ENCODE measurements at places on chromosomes 7 and 10.

- no peak for DNase-seq
Measured at GRCh38 chr7:7129381-7129780, 53.0 kb upstream of the C1GALT1 start.

DNA sequence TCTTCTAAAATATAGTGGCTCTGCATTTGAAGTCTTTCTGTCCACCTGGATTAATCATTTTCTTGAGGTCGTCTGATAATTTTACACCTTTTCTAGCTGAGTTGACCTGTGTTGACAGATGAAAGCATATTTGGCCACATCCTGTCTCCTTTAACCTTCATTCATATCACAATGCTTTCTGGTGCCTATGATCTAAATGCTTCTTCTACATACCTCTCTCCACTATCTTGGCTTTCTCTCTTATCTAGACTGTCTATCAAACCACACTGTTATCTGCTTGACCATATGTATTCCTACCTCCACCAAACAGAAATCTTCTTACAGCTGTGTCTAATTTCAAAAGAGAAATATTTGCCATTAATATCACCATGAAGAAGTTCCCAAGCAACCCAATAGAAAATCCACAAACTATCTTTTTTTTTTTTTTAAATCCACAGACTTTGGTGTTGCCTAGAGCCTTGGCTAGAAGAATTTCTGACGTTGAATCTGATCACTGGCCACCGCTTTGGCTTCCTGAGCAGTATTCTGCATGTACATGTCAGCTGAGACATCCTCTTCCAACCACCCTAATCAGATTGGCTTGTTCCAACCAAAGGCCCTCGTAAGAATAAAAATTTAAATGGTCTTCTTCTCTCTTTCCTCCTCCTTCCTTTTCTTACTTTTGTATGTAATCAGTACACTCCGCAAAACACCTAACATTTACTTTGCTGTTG, 66.3 kb upstream of the SP4 start:
- DNase-seq, result no peak

DNA sequence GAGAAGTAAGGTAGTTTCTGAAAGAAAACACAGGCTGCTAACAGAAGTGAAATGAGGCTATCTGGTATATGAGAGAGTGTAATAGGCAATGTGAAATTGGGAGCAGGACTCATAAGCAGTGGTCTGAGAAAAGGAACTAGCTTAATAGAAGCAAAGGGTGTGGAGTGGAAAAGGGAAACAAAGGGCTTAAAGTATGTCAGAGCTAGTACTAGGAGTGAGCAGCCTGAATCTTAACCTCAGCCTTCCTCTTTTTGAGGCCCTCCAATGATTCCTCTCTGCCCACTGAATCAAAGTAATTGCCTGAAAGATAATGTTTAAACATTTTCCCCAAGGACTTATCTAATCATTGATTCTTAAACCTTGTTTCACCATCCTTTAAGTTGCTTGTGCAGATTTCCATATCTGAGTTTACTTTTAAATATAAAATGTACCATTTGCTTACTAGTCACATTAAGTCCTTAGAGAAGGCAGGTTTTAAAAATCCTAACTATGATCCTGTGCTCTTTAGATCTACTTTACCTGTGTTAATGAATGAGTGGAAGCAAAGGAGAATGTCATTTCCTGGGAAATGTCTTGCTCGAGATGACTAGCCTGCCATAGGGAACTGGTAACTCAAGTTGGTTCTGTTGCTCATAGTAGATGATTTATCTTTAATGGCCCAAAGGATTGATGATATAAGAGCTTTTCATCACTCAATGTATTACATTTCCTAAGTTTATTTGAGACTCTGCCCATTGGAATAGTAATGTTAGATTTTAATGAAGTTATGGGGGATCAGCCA, 155.0 kb downstream of the SKAP2 start:
- no peak for DNase-seq

DNA sequence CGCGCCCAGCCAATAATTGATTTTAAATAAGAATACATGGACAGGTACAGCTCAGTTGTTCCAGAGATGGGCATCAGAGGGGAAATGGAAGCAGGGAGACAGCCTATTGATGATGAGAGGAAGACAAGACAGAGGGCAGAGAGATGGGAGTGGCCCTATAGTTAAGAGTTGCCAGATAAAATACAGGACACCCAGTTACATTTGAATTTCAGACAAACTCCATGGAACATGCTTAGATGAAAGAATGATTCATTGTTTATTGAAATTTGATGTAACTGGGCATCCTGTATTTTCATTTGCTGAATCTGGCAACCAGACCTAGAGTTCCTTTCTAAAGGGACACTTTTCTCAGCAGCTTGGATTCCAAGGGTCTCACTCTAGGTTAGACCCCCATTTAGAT, 341.1 kb downstream of the FRMD4A start:
- DNase-seq, result no peak

- DNase-seq, result no peak
Measured at GRCh38 chr10:29921071-29921446, 138.3 kb downstream of the JCAD start.

GRCh38 chr10:102769375-102770107, 25.8 kb downstream of the WBP1L start:
- DNase-seq, result no peak

- no peak for DNase-seq
Measured at GRCh38 chr7:25859412-25860274, 292.4 kb upstream of the NFE2L3 start.

DNA sequence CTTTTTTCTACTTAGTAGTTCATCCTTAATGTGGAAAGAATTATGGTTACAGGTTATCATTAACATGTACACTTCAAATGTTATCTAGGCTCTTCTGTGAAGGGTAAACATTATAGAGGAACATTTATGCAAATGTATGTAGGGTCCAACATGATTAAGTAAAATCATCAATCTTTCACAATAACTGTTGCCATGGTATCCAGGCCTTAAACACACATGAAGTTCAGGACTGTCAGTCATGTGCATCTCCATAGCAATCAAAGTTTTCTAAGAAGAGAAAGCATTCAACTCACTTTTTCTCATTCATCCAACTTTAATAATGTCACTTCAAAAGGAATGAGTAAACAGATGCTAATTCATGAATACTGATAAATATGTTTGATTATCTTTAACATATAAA, 83.6 kb downstream of the DNAJC1 start:
- no peak for DNase-seq

DNA sequence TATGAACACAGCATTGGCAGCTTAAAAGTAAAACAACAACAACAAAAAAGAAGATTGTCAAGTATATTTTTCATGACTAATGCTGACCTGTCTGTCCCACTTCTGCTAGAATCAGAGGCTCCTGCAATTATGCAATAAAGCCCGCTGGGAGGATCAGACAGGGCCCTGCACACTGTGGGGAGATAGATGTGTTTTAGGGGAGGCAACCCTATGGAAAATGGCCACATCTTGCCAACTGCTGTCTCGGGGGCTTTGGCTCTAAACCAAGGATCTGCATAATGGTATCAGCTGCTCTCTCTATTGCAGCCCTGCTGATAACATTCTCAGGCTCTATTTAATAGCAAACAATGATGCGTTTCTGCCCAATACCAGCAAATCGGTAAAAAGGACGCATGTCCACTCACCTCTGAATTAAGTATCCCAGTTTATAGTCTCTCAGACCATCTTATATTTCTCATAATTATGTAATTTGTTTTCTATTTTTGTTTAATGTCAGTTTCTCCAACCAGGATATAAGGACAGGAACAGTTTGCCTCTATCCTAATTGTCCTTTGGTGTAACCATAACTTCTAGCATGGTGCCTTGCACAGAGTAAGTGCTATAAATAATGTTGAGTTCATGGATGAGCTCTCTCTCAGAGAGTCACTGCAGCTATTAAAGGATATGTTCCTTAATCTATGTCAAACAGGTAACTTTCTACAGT, 15.3 kb upstream of the PRKAR2B start:
- no peak for DNase-seq

GRCh38 chr10:48473704-48474103, 131.2 kb downstream of the ARHGAP22 start:
- DNase-seq, result no peak

- DNase-seq, result no peak
Measured at GRCh38 chr7:24951441-24951980, 28.5 kb downstream of the OSBPL3 start.
